ENCODE measurements at places on chromosomes 2 and 18.

GRCh38 chr2:38671303-38671702 is 5.4 kb downstream of the GALM start:
- DNase-seq: no peak

- no peak for DNase-seq
These were observed 647.9 kb downstream of the PLCL1 start for GRCh38 chr2:198452327-198452726.

DNA sequence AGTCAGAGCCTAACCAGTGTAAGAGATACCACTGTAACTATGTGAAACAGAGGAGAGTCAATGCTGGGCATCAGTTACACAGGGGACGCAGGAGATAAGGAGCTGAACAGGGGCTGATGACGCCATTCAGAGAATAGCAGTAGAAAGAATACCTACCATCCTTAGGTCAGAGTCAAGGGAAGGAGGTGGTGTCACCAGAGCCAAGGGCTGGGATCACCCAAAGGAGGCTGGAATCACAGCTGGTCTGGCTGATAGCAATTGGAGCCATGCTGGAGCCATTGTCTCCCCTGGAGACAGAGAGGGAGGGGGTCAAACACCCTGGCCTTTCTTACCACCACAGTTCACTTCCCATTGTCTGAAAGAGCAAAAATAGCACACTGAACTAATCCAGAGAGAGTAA is 37.3 kb upstream of the C18orf32 start:
- no peak for DNase-seq

GRCh38 chr2:60715561-60715960 is 40.5 kb upstream of the PAPOLG start:
- DNase-seq: no peak

- no peak for DNase-seq
These were observed 277.6 kb downstream of the ZNF804A start for GRCh38 chr2:184875911-184876310.

DNA sequence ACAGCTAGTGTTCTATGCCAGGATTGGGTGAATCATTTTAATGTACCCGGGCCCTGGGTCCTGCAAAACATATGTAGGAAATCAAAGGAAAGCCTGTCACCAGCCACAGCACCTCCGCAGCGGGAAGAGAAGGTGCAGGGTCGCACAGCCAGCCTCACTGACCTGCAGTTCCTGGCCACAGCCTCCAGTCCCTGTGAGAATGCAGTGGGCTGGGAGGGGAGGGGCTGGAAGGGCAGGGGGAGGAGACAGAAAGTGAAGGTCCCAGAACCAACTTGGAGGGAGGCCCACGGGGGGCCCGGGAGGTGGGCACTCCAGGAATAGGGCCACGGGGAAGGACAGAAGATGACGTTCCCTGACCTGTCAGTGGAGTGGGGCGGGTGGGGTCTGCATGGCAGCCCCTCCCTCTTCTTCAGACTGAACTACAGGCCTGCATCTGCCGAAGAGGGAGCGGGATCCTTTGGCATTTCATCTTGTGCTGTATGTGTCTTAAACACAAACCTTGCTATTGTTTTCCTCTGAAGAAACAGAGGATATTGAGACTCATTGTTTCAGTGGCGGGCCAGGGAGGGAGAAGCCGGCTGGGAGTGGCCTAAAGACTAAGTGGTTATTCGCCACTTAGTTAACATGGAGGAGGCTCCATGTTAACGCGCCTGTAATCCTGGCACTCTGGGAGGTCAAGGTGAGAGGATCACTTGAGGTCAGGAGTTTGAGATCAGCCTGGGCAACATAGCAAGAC is 7.5 kb downstream of the MAL start:
- DNase-seq: no peak

- no peak for DNase-seq
These were observed 41.5 kb downstream of the RNF152 start for GRCh38 chr18:61851279-61851678.

GRCh38 chr2:21819454-21819853 is 695.7 kb downstream of the TDRD15 start:
- no peak for DNase-seq

- DNase-seq: no peak
These were observed 53.7 kb downstream of the EPHA4 start for GRCh38 chr2:221518201-221518934.

- DNase-seq: no peak
These were observed 757.6 kb downstream of the NR4A2 start for GRCh38 chr2:155574941-155575340.

GRCh38 chr2:15023221-15023620 is 390.7 kb downstream of the LRATD1 start:
- DNase-seq: no peak

DNA sequence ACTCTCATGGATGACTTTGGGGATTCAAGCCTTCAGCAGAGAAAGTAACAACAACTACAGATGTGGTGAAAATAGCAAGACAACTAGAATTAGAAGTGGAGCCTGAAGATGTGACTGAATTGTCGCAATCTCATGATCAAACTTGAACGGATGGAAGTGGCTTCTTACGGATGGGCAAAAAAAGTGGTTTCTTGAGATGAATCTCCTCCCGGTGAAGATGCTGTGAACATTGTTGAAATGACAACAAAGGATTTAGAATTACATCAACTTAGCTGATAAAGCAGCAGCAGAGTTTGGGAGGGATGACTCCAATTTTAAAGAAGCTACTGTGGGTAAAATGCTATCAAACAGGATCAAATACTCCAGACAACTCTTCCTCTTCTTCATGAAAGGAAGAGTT is 43.1 kb downstream of the AAK1 start:
- DNase-seq: no peak

GRCh38 chr2:4690913-4691312 is 987.5 kb downstream of the DCDC2C start:
- no peak for DNase-seq

DNA sequence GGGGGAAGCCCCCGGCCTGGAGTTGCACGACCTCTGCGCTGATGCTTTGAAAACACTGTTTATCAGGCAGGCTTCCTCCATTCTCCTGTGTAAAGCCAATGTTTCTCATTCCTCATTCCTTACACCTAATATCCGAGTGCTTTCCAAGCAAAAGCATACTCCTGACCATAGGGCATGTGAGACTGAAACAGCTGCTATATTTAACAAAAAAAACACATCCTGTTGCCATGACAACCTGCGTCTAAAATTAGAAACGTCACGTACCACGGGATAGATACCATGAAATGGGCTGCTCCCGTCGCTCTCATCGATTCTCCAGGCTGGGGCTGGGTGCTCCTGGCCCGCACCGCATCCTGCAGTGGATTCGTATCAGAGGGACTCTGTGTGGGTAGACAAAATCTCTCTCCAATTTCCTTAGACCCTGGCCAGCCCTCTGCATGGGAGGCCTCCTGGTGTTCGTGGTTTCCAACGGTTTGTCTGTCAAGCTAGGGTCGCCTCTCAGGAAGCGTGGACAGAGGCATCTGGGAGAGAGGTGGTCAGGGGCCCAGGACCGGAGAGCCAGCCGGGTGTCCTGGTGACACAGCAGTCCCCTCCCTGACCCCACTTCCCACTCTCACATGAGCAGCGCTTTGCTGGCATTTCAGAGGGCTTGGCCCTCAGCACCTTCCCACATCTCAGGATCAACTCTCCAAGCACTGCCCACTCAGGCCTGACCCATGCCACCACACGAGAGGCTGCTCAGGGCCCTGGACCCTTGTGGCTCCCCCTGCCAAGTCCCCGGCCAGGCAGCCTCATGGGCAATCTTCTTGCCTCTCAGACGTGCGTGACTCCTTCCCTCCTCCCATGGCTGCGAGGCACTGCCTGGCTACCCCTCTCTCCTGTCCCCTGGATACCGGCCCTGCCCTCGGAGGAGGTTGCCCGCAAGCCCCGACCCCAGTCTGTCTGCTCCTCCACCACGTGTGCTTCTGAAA is 268.1 kb downstream of the NDUFA10 start:
- DNase-seq: no peak

DNA sequence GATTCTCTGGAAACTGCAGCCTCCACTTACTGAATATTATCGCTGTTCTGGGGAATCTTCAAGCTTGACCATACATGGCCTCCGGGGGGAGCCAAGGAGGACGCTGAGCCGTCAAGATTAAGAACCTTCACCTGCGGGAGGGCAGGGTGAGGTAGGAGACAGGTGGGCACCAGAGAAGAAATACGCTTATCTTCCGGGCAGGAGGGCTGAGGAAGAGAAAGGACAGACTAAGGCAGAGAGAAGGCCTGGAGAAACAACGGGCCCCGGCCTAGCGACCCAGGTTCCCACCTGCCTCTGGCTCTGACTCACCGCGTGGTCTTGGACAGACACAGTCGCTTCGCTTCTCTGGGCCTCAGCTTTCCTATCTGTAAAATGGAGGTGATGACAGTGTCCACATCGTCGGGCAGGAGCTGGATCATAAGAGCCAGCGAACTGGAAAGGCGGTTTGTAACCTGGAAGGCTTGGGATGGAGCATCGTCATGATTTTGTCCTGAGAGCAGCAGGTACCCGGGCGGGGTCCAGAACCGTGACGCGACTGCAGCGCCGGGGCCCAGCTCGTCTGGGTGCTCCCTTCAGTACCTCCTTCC is 659 bp downstream of the ZNF142 start:
- no peak for DNase-seq

DNA sequence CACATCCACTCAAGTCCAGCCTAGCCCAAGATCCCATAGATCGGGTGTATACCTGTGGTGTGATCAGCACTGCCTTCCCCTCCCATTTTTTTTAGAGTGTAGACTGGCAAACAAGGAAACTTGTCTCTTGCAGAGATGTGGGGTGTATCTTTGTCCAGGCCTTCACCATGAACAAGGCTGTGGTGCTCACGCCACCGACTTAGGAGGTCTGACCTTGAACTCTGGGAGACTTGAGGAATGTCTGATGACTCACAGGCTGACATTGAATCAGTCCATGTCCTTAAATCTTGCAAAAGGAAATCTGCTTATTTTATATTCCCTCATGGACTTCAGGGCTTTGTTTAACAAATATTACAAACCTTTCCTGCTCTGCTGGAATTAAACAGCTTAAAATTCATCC is 4.5 kb upstream of the CTIF start:
- no peak for DNase-seq

GRCh38 chr2:102724016-102724490 is 37.8 kb upstream of the TMEM182 start:
- DNase-seq: no peak

GRCh38 chr2:19649785-19650380 is 251.9 kb downstream of the TTC32 start:
- no peak for DNase-seq

GRCh38 chr2:96963316-96963715 is 23.1 kb downstream of the FAM178B start:
- no peak for DNase-seq

DNA sequence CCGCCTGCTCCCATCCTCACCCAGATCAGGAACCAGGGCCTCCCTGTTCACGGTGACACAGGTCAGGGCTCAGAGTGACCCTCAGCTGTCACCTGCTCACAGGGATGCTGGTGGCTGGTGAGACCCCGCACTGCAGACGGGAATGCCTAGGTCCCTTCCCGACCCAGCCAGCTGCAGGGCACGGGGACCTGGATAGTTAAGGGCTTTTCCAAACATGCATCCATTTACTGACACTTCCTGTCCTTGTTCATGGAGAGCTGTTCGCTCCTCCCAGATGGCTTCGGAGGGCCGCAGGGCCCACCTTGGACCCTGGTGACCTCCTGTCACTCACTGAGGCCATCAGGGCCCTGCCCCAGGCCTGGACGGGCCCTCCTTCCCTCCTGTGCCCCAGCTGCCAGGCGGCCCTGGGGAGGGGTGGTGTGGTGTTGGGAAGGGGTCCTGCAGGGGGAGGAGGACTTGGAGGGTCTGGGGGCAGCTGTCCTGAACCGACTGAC is 31.7 kb downstream of the GPC1 start:
- no peak for DNase-seq

DNA sequence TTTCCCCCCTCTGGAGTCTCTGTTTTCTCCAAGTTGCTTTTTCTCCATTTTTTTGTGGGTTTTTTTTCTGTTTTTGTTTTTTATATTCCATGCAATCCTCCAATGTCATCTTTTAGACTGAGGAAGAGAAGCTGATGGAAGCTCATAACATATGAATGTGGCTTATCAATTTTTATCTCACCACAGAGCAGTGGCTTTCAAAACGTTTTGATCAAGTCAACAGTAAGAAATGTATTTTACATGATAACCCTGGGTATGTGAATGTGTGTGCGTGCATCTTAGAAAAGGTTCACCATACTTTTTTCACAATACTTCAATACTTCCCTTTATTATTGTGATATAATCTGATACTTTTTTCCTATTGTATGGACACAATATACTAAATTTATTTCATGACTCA is 64.6 kb upstream of the CDCA7 start:
- DNase-seq: no peak

GRCh38 chr2:58992062-58992706 is 751.1 kb upstream of the FANCL start:
- peak; percentile 17 for DNase-seq

GRCh38 chr2:167844714-167845530 is 402.5 kb downstream of the STK39 start:
- no peak for DNase-seq

DNA sequence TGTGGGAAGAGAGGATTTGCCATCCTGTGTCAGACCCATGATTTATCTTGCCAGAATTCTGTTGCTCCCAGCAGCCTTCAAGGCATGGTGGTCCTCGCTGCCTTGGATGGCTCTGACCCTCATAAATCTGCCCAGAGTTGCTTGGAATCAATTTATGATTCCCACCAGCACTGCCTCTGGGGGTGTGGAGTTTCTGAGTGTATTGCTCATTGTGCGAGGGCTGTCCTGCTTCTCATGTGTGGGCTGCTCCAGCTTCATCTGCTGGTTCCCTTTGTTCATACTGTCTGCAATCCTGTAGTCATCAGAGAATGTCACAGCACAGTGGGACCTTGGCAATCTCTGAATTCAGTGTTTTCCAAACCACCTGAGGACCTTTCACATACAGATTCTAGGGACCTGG is 139.8 kb downstream of the CLIP4 start:
- DNase-seq: no peak

DNA sequence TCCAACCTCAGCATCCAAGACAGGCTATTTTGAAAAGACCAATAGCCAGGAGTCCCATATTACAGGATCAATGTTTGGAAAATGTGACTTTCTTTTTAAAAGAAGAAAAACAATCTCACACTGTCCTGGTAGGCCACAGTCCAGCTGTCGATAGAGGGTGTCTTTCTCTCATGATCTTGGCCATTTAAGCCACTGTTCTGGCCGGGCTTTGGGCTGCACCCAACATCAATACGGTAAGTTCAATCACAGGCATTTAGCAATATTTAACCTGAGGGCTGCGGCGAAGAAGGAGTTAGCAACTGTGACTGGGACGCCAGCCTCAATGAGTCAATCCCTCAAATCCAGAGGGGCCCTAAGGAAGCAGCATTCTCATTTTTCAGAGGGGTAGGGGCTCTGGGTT is 69.0 kb downstream of the CELF4 start:
- DNase-seq: no peak

GRCh38 chr18:66168685-66169235 is 417.9 kb downstream of the CDH7 start:
- DNase-seq: no peak

- no peak for DNase-seq
These were observed 38.7 kb downstream of the TWIST2 start for GRCh38 chr2:238886453-238887094.

DNA sequence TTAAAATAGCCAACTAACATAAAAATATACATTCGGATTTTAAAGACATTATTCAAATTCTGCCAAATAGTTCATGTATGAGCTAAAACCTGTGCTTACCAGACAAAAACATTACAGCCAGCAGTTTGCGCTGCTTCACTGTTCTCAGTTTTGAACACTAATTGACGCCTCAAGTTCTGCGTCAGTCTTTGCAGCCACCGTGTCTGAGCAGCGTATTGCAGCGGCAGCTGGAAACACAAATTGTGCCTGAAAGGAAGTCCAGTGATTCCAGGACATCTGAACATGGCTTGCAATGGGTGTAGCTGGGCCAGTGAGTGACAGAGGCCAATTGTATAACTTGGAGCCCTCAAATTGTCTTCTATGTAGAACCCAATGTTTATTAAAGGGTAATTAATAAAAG is 267.6 kb downstream of the TFCP2L1 start:
- DNase-seq: no peak

Measured in NCI-H1048 (cell line).